ENCODE measurements at places on chromosomes 13 and 19.
A peak's percentile ranks its signal among the peaks of the same experiment; 100 is the strongest.

DNA sequence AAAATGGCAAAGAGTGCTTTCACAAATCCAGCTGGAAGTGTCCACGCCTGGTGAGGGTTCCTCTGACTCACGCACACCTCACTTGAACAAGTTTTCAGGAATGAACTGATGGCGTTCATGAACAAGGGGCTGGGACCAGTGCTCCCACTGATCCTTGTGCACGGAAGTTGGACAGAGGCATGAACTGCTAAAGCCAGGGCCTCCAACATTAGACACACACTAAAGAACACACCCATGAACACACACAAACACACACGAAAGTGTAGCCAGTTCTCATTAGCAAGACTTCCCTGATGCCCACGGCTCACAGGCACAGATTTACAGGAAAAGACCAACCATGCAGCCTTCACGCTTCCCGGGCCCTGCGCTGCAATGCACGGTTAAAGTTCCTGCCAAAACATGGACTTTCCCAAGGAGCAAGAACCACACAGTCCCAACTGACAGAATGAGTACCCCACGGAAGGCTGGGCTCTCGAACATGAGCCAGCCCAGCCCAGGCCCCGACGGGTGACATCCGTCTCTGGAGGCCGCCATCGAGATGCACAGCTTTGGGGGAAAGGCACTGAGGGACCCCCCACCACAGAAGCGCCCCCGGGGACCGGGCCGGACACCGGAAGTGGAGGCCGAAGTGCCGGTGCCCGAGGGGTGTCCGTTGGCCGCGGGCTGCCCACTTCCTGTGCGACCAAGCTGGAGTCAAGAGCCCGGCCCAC, 808 bp downstream of the DNMT1 start:
- DNase-seq, result no peak

DNA sequence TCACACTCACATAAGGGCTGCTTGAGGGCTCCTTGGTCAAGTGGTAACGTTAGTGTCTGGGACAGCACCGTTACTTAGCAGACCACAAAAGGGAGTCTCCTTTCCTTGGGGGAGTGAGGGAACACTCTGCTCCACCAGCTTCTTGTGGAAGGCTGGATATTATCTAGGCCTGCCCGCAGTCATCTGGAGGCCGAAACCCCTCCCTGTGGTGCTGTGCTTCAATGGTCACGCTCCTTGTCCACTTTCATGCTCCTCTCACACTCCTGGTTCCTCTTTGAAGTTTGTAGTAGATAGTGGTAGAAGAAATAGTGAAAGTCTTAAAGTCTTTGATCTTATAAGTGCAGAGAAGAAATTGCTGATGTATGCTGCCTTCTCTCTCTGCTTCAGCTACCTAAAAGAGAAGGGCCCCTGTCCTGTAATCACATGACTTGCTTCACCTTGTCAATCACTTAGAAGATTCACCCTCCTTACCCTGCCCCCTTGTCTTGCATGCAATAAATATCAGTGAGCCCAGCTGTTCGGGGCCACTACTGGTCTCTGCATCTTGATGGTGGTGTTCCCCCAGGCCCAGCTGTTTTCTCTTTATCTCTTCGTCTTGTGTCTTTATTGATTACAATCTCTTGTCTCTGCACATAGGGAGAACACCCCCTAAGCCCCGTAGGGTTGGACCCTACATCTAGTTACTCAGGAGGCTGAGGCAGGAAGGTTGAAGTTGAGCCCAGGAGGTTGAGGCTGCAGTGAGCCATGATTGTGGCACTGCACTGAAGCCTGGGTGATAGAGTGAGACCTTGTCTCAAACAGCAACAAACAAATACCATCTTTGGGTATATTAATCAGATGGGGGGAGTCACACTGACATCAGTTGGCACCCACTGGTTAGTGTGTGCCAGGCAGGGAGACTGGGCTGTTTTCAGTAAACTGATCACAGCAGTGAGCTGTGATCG, 11.6 kb upstream of the MZF1 start:
- DNase-seq, result no peak

DNA sequence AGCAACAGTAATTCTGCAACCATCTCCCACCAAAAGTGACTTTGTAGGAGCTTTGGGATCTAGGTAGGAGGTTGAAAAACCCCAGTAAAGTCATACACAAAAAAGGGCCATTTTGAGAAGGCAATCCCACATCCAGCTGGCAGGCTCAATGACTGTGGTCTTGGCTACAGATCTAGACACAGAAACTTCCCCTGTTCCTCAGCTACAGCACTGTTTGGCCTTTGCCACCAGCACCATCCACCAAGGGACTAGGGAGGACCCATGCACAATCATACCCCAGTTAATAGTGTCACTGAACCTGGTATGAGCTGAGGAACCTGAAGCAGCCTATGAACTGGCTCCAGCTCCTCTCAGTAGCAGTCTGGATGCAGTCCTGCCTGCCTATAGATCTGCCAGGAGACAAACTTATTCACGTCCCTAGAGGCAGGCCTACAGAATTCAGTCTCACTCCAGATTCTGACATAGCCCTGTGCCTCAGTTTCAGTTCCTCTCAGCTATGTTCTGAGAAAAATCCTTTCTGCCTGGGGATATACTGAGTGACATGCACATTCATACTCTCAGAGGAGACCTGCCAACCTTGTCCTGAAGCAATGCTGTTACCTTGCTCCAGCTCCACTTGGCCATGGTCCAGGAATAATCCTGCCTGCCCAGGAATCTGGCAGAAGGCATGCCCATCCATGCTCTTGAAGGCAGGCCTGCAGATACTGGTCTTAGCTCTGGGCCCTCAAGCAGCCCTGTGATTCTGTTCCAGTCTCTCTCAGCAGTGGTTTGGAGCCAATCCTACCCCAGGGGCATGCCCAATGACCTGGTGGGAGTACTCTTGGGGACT, 2048.3 kb upstream of the PCDH20 start:
- no peak for DNase-seq

DNA sequence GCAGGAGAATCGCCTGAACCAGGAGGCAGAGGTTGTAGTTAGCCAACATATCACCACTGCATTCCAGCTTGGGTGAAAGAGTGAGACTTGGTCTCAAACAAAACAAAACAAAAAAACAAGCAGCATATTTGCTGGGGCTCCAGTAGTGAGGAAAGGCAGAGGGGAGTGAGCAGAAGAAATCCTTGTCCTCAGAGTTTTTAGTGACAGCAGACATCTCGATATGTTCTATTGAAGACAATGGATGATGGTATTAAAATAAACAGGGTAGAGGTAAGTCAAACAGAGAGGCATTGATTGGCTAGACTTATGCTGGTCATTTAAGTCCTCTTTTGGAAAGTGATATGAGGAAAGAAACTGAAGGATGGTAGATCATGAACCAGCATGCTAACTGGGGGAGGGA, 19.0 kb downstream of the NLRP7 start:
- no peak for DNase-seq

DNA sequence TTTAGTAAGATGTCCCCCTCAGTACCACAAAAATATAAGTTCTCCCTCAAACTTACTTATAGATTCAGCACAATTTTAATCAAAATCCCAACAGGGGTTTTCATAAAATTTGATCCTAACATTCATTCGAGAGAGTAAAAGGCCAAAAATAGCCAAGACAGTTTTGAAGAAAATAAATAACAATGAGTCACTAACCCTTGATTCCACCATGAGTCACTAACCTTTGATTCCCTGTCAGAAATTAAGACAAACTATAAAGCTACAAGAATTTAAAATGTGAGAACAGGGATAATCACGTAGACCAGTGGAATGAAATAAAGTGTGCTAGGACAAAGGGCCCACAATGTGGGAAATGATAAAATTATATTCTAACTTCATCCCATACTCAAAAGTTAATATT, 320.3 kb downstream of the SUCLA2 start:
- no peak for DNase-seq

- DNase-seq, result peak; percentile 66
These were observed 924 bp downstream of the TRAPPC5 start for GRCh38 chr19:7681340-7682174.

- no peak for DNase-seq
These were observed 1.1 kb downstream of the TPT1 start for GRCh38 chr13:45339867-45340266.

DNA sequence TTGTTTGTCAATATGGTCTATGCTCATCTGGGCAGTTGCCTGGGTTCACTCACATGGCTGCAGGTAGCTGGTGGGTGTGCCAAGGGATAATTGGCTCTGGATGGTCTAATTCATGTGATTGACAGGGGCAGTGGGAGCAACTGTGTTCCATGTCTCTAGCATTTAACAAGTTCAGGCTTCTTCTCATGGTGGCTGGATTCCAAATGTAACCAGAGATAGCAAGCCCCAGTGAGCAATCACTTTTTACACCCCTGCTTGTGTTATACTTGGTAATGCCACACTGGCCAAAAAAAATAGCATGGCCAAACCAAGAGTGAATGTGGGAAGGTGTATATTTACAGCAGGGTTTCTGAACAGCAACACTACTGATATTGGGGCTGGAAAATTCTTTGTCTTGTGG, 89.6 kb upstream of the TNFSF11 start:
- DNase-seq, result no peak
